Glomerular endothelial cell (primary cell): ENCODE measurements at places on chromosomes 11 and 22. TPM values are rescaled to one million over a fixed set of nuclear protein-coding genes. Genes with fewer than 3 reads are reported as not detected.

C11orf86 gene
- not detected in 2 replicates for total RNA-seq

OR5B3 gene
- total RNA-seq = not detected in 2 replicates

TAGLN gene
- 294 and 467 TPM in 2 replicates for total RNA-seq

VSIG10L2 gene
- not detected in 2 replicates for total RNA-seq

E2F8 gene
- 0.53 and 2.3 TPM in 2 replicates for total RNA-seq

CXCR5 gene
- not detected in 2 replicates for total RNA-seq
